ENCODE measurements at places on chromosomes 13 and 19.

DNA sequence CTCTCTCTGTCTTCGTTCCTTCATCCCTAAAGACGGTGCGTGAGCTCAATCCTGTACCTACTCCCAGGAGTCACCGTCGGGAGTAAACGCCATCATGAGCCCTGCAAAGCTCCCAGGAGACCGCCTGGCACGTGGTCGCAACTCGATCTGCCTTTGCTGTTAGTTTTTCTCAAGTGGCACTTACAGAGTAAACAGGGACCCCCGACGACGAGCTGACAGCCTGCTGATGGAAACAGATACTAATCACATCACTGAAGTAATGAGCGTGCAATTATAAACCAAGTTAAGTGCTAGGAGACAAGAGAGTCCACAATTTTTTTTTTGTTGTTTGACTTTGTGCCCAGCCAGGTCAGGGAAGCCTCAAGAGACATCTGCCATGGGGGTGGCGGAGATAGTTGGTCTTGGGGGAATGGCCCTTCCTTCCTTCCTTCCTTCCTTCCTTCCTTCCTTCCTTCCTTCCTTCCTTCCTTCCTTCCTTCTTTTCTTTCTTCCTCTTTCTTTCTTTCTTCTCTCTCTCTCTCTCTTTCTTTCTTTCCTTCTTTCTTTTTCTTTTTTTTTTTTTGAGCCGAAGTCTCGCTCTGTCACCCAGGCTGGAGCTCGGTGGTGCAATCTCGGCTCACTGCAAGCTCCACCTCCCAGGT lies 23.6 kb downstream of the CACNG6 start:
- no peak for DNase-seq

GRCh38 chr13:113489171-113489548 lies 1.4 kb downstream of the DCUN1D2 start:
- DNase-seq, result no peak

GRCh38 chr13:59873309-59873708 lies 290.4 kb downstream of the DIAPH3 start:
- DNase-seq, result no peak

- DNase-seq, result no peak
Measured at GRCh38 chr19:48728911-48729664, 9.6 kb upstream of the MAMSTR start.

DNA sequence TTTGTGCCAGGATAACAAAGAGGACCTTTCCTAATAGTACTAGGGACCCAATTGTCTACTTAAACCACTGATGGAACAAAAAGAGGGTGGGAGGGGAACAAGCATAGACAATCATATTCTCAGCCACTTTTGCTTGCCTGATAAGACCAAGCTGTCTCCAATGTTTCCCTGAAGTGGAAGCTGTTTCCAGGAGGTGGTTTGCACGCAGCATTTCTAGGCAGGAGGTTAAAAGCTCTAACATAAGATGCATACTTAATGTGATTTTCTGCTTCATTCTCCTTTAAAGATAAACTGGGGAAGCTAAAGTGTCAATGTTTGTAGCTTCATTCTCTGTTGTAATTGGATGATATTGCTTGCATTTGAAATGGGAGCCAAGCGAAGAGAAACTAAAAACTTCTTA lies 442.9 kb downstream of the HS6ST3 start:
- no peak for DNase-seq

GRCh38 chr19:31073485-31074198 lies 275.6 kb downstream of the TSHZ3 start:
- DNase-seq, result no peak

DNA sequence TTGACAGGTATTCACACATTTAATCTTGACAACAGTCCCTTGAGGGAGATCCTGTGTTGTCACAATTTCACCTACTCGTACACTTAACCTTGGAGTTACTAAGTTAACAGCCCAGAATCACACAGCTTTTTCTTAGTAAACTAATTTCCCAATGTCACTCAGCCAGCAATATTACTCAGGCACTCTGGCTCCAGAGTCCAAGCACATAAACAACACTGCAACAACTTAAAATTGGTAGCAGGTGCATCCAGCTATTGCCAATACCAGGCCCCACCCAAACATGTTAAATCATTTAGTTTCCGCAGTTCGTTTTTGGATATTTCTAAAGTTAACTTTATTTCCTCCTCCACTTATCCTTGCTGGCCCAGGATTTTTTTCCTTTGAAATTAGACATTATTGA lies 32.7 kb downstream of the LIG4 start:
- DNase-seq, result no peak

DNA sequence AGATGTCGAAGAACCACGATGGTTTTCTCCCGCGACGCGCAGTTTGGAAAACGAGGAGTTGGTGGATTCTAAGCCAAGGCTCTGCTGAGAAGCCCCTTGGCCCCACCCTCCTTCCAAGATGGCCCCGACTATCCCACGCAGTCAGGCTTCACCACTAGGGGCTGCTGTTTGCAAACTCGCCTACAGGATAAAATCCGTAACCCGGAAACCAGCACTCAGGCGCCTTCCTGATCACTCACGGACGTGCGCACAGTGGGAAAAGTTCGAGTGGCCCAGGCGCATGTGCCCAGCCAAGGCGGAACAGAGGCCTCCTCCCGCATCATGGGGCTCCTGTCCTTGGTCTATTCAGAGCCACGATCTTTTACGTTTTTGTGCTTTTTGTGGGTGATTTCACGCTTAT lies 19.2 kb upstream of the UQCR11 start:
- no peak for DNase-seq

DNA sequence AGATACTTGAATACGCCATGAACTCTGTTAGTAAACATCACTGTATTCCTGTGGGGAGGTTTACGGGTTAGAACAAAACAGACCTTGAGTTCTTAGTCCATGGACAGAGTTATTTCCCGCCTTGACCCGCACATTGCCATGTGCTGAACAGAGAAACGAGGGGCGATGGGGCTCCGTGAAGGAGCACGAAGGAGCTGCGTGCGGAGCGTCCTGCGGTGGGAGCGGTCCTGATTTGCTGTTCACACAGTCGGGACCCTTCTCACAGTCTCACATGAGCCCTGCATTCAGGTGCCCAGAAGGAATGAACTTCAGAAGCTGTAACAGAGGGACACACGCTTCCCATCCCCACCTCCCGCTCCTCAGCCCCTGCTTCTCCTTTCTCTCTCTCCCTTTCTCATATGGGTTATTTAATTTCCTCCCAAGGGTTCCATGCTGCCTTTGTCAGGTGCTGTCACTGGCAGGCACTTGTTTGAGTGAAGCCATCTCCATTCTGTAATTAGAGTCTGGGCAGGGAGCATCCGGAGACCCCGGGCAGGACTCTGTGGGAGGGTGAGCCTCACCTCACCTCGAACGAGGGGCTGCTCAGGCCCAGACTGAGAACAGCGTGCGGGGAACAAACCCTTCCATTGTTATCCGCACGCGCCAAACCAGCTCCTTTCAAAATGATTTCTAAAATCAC lies 76.9 kb downstream of the TEX29 start:
- DNase-seq, result no peak

- DNase-seq, result no peak
Measured at GRCh38 chr13:33033051-33033812, 17.0 kb downstream of the KL start.

DNA sequence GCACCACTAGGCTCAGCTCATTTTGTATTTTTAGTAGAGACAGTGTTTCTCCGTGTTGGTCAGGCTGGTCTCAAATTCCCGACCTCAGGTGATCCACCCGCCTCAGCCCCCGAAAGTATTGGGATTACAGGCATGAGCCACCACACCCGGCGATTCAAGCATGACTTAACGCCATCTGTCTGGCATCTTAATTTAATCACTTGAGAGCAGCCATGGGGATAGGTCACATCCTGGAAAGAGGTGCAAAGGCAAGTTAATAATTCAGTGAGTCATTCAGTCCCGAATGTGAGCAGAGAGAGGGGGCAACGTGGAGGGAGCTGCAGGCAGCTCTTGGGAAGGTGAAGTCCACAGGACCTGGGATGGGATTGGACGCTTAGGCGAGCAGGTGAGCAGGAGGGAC lies 31.7 kb upstream of the USP29 start:
- DNase-seq, result no peak

GRCh38 chr13:114127473-114128347 lies 4.7 kb downstream of the RASA3 start:
- DNase-seq, result no peak

DNA sequence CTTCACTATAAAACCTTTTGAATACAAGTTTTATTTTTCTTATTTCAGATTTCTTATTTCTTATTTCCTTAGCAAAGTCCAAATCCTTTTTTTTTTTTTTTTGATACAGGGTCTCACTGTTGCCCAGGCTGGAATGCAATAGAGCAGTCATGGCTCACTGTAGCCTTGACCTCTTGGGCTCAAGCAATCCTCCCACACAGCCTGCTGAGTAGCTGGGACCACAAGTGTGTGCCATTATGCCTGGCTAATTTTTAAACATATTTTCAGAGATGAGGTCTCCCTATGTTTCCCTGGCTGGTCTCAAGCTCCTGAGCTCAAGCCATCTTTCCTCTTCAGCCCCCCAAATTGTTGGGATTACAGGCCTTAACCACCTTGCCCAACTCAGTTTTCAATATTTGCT lies 334.3 kb downstream of the DLEU7 start:
- no peak for DNase-seq

DNA sequence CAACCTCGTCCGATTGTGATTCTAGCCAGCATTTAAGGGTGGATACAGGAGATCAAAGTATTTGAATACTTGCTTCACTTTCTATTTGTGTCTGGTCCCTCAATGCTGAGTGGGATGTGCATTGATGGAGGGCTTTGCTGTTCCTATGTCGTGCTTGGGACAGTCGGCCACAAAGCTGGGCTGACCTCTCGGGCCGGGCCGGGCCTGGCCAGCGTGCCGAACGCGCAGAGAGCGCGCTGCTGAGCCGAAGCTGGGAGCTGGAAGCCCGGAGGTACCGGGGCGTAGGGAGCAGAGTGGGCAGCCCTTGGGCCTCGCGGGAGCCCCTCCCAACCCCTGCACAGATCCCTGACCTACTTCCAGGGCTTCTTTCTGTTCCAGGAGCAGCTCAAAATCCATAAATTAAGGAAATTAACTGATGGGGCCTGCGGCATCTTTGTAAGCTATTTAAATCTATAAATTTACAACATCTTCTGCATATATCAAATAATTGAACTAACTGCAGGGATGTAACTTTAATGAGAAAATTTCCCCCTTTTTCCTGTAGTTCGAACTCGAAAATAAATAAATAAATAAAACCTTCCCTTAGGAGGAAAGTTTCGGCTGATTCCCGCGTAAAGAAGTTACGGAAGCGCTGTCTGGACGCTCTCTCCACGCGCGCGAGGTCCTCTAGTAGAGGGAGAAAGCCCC lies 1.8 kb upstream of the KCTD15 start:
- DNase-seq, result no peak

DNA sequence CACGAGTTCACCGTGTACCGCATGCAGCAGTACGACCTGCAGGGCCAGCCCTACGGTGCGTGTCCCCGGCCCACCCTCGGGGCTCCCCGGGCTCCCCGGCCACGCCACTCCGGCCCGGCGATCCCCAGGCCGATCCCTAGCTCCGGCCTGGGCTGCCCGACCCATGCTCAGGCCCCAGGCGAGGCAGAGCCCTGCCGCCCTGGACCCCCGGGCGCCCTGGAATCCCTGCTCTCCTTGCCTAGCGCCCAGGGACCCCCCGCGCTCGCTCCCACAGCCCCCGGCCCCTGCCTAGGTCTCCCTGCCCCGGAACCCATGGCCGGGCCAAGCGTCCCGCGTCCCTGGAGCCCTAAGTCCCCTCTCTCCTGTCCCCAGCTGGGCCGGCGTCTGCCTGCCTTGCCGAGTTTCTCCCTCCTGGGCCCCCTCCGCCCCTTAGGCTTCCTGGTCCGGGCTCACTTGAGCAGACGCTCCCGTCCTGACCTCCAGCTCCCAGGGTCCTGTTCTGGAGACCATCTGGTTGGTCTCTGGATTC lies 494 bp downstream of the NCLN start:
- DNase-seq, result no peak

GRCh38 chr19:10737722-10738121 lies 19.8 kb downstream of the DNM2 start:
- no peak for DNase-seq

DNA sequence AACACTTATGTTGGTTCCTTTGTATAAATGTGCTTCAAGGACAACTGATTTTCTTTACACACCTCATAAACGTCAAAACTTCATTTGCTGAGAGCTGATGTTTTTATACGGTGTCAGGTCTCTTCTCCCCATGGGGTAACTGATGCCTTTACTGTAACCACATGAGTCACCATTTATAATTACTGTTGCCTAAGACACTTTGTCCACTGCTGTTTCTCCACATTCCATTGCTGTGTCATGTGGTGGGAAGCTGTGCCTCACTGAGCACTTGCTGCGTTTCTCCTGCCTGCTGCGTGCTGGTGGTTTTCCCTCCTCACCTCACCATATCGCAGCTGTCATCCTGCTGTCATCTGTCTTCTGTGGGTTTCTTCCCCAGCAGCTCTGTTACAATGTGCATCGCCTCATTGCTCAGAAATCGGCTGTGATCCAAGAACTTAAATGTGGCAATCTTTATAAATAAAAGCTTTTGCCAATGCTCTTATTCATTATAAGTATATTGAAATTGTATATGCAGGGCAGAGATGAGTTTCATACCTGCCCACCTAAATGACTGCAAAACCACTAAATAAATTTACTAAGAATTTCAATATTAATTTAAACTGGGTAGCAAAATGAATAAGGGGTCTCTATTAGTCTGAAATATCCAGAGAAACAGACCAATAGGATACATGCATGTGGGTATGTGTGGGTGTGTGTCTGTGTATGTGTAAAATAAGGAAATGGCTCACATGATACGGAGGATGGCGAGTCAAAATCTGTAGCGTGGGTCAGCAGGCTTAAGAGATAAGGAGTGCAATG lies 547.0 kb upstream of the SLITRK5 start:
- no peak for DNase-seq

- no peak for DNase-seq
Measured at GRCh38 chr13:47511647-47512046, 489.4 kb downstream of the SUCLA2 start.

DNA sequence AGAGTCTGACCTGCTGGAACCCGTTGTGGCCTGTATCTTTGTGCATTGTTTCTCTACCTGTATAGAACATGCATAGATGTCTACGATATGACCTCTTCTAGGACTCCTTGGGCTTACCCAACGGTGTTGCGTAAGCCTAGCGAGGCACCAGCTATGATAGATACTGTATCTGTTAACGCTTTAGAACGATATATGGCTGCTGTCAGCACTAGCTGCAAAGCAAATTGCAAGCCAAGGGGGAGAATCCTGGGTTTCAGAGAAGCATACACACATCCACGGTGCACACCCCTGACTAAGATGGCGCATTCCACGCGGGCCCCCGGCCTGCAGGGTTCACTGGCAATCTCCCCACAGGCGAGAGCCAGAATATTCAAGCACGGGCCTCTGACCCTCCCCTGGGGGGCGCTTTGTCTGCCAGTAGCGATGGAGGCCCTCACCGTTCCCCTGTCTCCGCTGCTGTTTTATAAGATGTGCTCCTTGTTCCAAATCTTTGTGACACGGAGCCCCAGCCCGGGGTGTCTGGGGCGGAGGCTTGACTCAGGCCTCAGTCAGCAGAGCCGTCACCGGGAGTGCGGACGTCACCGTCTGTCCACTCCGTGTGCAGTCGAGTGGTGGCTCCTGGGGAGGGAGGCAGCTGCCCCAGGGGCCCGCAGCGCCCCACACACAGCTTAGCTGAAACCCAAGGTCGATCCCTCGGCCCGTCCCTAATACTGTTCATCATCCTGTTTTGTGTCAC lies 12.9 kb upstream of the RPS15 start:
- no peak for DNase-seq
